Kidney (tissue), 22 donors: ENCODE measurements at places on chromosomes 1 and 21. TPM values are rescaled to one million over a fixed set of nuclear protein-coding genes. Genes with fewer than 3 reads are reported as not detected.

- DNase-seq: no peak
Measured at GRCh38 chr1:100077531-100077930, 55.2 kb downstream of the SASS6 start.

EDARADD gene
- total RNA-seq: 0.82 TPM

GRCh38 chr1:224671076-224671475 is 55.0 kb downstream of the CNIH3 start:
- no peak for DNase-seq

DNA sequence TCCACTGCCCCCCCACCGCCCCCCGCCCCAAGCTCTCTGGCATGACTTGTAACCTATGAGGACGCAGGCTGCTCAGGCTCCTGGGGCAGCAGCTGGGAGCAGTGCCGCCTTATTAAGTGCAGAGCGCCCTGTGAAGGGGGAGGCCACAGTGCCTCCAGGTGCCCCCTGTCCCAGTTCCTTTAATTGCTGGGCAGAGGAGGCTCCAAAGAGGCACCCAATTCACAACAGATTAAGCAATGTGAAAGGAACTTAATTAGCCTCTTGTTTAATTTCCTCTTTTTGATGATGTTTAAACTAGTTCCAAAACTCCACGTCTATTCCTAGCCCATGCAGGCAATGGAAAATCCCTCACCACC is 3.0 kb downstream of the RXFP4 start:
- no peak for DNase-seq

DNA sequence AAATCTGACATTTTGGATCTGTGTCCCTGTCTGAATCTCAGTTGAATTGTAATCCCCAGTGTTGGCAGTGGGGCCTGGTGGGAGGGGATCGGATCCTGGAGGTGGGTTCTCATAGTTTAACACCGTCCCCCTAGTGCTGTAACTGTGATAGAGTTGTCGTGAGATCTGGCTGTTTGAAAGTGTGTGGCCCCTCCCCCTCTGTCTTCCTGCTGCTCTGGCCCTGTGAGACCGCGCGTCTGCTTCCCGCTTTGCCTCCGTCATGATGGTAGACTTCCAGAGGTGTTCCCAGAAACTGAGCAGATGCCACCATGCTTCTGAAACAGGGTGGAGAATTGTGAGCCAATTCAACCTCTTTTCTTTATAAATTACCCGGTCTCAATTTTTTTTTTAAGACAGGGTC is 25.0 kb downstream of the AGPAT3 start:
- no peak for DNase-seq

FNDC5 gene
- total RNA-seq: 0.35 TPM

GRCh38 chr1:234737967-234738314 is 128.0 kb upstream of the IRF2BP2 start:
- DNase-seq: no peak

ARHGEF16 gene
- total RNA-seq: 39.3 TPM

DNA sequence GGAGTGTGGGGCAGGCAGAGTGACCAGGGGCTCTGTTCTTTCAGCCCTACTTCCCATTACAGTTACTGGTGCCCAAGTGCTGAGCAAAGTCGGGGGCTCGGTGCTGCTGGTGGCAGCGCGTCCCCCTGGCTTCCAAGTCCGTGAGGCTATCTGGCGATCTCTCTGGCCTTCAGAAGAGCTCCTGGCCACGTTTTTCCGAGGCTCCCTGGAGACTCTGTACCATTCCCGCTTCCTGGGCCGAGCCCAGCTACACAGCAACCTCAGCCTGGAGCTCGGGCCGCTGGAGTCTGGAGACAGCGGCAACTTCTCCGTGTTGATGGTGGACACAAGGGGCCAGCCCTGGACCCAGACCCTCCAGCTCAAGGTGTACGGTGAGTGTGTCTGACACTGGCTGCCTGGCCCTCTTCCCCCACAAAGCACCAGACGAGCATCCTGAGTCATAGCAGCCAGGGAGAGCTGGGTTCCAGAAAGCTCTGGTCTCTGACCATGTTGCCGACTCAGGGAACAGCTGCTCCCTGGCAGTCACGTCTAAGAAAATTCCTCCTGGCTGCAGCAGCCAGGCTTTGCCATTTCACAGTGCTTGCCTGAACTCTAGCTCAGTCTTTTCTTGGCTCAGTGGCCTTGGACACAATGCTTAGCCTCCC is 3.3 kb downstream of the SLAMF8 start:
- no peak for DNase-seq

TACSTD2 gene
- 502 TPM for total RNA-seq

- no peak for DNase-seq
Measured at GRCh38 chr1:116725798-116726197, 28.4 kb upstream of the CD2 start.

DNA sequence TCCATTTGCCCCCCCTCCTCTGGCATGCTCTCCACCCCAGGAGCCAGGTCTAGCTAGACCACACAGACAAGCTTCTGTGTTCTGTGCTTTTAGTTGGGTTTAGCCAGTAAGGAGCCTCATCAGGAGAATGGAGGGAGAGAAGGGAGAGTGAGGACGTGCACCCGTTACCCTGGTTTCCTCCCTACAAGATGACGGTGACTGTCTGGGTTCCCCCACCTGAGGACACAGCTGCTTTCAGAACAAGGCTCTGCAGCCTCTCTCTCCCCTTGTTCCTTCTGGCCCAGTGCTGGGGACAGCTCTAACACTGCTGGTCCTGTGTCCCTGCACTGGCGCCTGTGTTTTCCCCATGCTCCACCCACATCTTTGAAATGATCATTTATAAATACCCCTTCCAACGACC is 184.4 kb upstream of the GALNT2 start:
- no peak for DNase-seq

HNRNPCL4 gene
- total RNA-seq: not detected

IVL gene
- not detected for total RNA-seq

- DNase-seq: no peak
Measured at GRCh38 chr1:114718661-114719423, 2.3 kb upstream of the NRAS start.

TDRKH gene
- total RNA-seq: 13.5 TPM

LHX4 gene
- not detected for total RNA-seq

NCAM2 gene
- 0.82 TPM for total RNA-seq

COL16A1 gene
- total RNA-seq: 29.0 TPM

SLAMF1 gene
- total RNA-seq: 3.3 TPM

- DNase-seq: no peak
Measured at GRCh38 chr1:169100208-169100607, 6.3 kb upstream of the ATP1B1 start.

HES3 gene
- total RNA-seq: not detected

- peak; percentile 22 for DNase-seq
Measured at GRCh38 chr1:53621144-53621543, 117.8 kb downstream of the GLIS1 start.

ZBTB37 gene
- 19.1 TPM for total RNA-seq

DNA sequence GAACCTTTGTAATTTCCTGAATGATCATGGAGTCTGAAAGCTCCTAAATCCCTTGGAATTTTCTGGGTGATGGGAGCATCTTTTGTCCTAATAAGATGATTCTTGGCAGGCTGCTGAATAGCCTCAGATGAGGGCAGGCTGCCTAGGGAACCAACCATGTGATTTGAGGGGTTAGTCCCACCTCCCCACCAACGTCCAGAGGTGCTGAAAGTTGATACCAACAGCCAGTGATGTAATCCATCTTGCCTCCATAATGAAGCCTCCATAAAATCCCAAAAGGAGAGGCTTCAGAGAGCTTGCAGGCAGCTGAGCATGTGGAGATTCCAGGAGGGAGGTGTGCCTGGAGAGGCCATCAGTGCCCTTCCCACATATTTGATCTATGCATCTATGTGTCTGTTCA is 43.7 kb downstream of the GTF2B start:
- no peak for DNase-seq

GRCh38 chr1:114479134-114479533 is 31.9 kb downstream of the TRIM33 start:
- DNase-seq: no peak

NCMAP gene
- 11.0 TPM for total RNA-seq

- DNase-seq: no peak
Measured at GRCh38 chr1:57503337-57503736, 79.5 kb upstream of the DAB1 start.

- DNase-seq: no peak
Measured at GRCh38 chr1:147245586-147246021, 3.1 kb downstream of the CHD1L start.

DNA sequence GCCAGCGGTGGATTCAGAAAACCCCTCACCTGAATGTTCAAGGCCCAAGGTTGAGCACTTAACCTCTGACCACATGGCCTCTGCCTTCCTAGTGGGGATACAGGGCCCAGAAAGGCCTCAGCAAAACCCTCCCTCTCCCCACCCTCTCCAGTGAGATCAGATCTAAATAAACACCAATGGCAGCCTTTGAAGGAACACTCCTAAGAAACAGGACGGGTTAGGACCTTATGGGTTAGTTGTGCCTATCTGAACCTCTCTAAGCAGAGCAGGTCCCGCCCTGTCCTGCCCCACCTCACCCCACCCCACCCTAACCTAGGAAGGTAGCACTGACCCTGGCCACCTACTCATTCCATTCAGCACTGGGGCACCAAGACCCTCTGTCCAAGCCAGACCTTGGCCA is 7.9 kb upstream of the GRHL3 start:
- no peak for DNase-seq

OR2L5 gene
- not detected for total RNA-seq

DNA sequence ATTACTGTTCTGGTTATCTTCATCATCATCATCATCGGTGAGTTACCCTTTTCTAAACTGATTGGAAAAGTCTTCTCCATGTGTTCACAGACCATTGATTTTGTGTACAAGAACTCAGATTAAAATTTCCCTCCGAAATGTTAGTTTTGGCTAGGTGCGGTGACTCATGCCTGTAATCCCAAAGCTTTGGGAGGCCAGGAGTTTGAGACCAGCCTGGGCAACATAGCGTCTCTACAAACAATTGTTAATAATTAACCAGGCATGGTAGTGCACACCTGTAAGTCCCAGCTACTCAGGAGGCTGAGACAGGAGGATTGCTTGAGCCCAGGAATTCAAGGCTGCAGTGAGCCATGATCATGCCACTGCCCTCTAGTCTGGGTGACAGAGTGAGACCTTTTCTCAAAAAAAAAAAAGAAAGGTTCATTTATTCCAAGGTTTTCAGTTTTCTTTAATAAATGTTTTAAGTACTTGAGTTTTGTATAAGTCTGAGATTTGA is 5.9 kb upstream of the PER3 start:
- DNase-seq: no peak

EPHB2 gene
- total RNA-seq: 9.5 TPM

GRCh38 chr1:61233121-61233660 is 150.8 kb downstream of the NFIA start:
- peak; percentile 59 for DNase-seq

- DNase-seq: peak; percentile 62
Measured at GRCh38 chr21:36630485-36631206, 68.3 kb upstream of the SIM2 start.

DNA sequence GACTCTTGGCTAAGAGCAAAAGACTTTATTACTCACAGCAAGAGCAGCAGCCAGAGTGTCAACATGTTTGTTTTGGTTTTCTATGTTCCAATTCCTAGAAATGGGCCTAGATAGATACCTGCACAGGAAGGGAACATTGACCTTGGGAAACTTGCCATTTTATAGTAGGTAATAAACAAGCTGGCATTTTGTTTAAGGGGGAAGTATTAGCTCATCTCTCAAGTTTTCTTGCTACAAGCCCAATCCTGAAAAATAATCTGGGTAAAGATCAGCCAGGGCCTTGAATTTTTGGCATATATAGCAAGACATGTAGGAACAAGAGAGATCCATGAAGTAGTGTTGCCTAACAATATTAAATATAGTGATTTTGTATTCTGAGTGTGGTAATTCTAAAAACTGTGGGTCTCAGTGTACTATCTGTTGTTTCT is 51.4 kb upstream of the RGL1 start:
- DNase-seq: no peak

DNA sequence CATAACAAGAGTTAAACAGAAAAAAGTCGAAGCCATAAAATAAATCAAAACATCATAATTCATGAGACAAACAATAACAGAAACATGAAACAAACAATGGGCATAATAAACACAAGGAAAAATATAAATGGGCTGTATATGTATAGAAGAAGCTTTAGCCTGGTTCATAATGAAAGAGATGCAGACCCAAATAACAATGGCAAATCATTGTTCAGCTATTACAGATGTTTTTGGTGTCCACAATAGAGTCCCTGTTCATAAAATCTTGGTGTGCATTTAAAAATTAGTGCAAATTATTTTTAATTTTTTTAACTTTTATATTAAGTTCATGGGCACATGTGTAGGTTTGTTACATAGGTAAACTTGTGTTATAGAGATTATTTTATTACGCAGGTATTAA is 1185.9 kb upstream of the B3GALT2 start:
- no peak for DNase-seq

RIMKLA gene
- total RNA-seq: 3.3 TPM

DNA sequence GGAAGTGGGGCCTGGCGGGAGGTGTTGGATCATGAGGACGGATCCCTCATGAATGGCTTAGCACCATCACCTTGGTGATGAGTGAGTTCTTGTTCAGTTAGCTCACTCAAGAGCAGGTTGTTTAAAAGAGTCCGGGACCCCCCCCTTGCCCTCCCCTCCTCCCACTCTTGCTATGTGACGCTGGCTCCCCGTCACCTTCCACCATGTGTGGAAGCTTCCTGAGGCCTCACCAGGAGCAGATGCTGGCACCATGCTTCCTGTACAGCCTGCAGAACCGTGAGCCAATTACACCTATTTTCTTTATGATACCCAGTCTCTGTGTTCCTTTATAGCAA is 3.0 kb upstream of the SLC19A1 start:
- peak; percentile 35 for DNase-seq

DNA sequence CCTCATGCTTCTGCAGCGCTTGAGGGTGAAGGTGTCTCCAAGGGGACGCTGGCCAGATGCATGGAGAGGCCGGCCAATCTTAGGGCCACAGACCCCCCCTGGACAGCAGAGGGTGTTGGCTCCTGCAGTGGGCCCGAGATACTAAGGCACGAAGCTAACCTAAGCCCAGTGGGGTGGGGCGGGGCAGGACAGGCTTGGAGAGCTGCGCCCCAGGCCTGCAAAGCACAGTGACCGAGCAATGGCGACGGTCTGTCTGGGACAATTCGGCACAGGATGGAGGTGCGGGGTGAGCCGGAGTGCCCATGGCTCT is 1.3 kb downstream of the FNDC10 start:
- no peak for DNase-seq

GRCh38 chr1:28437924-28438699 is 67.7 kb upstream of the RCC1 start:
- DNase-seq: peak; percentile 64

DNA sequence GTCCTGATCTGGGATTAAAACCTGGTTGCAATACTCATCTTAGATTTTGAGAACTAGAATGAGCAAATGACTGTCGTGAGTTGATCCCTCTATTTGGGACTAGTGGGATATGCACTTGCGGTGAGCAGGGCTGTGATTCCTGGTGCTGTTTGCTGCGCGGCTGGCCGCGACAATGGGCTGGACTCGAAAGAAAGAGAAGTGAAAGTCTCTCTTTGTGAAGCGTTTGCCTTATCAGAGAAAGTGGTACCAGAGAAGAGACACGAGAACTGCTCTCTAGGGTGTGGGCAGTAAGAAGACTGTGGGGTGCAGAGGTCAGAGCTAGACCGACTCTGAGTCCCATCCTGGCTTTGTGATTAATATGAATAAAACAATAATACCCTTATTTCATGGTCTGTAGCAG is 8.6 kb downstream of the ST6GALNAC3 start:
- DNase-seq: no peak

TFF1 gene
- not detected for total RNA-seq

GBP7 gene
- total RNA-seq: not detected

TP73 gene
- 0.54 TPM for total RNA-seq

MFN2 gene
- 77.6 TPM for total RNA-seq

SPATA17 gene
- 5.7 TPM for total RNA-seq
